Hematopoietic multipotent progenitor cell treated with erythropoietin and hydrocortisone succinate and interleukin-3 and kit ligand, for 6 days (in vitro differentiated cells): ENCODE measurements at places on chromosomes 3 and 15.

DNA sequence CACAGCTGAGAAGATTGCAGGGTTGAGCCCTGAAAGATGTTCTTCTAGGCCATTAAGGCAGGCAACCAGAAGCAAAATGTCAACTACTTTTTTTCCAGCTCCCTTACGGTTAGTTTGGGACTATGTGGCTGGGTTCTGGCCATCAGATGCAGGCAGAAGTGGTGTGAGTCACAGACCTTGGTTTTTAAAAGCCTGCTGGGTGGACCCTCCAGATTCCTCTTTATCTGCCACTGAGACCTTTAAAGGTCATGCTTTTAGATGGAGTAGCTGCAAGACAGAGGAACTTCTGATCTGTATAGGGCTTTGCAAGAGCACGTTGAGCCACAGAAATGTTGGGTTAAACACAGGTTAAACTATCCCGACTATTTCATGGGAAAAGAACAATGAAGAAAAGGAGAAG lies 102.9 kb downstream of the CHST2 start:
- peak; percentile 48 for DNase-seq

DNA sequence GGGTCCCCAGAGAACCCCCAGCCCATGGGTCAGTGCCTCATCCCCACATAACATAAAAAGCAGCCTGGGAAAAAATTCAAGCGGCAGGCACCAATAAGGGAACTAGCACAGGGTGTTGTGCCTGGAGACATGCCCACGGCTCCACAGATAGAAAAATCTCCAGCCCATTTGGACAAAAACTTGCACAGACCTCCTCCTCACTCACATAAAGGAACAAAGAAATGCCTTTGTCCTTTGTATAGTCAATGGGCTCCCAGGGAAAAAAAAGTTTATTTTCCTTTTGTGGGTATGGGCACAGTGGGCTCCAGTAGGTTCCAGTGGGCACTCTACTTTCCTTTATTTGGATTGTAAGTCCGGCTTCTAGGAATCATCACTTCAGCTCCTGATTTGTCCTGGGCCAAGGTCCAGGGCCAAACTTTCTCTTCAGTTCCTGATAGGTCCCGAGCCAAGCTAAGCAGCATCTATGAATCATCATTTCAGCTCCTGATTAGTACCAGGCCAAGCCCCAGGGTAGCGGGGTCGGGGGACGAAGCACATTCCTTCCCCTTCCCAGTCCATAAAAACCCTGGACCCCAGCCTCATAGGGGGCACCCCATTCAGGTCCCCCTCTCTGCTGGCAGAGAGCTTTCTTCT lies 1.6 kb upstream of the DNAH12 start:
- DNase-seq = no peak

DNA sequence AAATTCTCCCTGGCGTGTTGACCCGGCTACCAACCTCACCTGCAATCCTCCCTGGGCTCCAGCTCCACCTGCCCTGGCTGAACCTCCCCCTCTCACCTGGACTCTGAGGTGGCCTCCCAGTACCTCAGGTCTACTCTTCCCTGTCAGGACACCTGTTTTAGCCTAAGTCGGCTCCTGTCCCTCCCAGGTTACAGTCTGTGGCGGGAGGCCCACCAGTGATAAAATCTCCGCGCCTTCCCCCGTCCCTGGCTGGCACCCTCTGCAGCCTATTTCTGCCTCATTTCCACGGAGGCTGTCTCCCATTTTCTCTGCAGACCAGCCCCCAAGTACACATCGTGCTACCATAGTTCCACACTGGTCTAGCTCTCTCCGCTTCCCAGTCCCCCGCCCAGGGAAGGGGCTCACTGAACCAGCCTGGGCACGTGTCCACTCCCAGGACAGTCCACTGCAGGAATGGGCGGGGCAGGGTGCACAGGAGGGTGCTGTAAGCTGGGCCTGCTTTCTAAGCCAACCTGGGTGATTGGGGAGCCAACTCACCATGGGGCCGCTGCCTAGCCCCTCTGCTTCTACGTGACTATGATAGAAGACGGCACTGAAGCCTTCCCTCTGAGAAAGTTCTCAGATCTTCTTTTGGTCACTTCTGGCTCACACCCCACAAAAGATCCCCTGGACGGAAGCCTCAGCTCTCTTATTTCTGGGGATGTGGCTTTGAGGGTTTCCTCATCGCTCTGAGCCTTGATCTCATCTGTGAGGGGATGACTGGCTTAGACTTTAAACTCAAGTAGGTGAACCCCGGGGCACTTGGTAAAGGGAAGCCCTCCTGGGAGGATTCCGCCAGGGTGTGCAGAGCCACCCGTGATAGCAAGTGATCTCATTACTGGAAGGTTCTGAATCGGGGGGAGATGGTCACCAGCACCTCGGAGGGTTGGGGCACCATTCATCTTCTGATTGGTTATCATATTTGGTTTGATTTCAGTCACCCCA lies 96.6 kb downstream of the NSMCE3 start:
- DNase-seq = no peak

DNA sequence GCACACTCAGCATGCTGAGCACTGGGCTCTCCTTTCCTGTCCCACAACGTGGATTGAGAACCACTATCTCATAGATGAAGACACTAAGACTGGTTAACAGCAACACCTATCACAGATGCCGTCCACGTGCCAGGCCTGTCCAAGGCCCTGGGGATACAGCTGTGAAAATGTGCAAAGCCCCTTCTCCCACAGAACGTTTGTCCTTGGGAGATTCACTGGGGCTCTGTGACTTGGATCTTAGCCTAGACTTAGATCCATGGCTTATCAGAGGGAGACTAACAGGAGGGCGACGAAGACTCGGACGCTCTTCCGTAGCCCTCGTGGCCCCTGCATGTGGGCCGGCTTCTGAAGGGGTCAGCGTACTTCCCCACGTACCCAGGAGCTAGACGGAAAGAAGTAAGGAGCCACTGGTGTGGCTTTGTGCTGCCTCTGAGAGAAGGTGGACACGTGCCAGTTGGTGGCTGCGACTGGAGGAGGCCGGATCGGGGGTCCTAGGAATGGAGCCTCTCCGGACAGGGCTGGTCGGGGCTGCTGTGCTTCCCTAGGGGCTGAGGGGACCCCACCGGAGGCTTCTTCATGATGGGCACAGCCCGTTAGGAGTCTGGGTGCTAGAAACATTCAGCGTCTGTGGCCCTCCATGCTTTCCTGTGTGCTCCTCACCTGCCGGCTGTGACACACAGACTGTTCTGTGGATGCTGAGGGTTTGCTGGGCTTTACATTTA lies 964 bp downstream of the NRROS start:
- peak; percentile 75 for DNase-seq

- DNase-seq = peak; percentile 72
These were observed 66.7 kb downstream of the SLC6A1 start for GRCh38 chr3:11059090-11059798.

GRCh38 chr3:181581656-181582055 lies 130.1 kb upstream of the SOX2 start:
- no peak for DNase-seq

DNA sequence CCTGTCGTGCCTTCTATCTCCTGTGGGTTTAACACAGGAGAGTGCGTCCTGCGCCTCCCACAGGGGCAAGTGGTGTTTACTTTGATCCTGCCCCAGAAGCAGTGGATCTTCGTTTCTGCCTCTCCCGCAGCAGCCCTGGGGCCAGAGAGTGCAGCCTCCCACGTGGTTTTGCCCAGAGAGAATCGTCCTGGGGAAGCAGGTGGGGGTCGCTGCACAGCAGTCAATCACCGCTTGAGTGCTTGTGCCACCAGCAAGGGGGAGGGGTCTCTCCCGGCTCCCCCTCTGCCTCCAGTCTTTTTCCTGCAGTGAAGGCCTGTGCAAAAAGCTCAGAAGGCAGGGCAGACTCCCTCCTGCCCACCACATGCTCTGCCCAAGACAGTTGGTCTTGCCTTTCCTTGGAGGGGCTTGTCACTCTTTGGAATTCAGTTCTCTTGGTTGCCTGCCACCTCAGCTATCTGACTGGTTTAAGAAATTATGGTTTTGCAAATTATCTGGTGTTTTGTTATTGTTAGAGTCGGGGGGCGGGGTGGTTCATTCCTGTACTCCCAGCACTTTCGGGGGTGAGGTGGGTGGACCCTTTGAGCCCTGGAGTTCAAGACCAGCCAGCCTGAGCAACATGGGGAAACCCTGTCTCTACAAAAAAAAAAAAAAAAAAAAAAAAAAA lies 26.9 kb downstream of the STOML1 start:
- DNase-seq = no peak

- no peak for DNase-seq
These were observed 4.0 kb downstream of the PARP3 start for GRCh38 chr3:51945926-51946705.

DNA sequence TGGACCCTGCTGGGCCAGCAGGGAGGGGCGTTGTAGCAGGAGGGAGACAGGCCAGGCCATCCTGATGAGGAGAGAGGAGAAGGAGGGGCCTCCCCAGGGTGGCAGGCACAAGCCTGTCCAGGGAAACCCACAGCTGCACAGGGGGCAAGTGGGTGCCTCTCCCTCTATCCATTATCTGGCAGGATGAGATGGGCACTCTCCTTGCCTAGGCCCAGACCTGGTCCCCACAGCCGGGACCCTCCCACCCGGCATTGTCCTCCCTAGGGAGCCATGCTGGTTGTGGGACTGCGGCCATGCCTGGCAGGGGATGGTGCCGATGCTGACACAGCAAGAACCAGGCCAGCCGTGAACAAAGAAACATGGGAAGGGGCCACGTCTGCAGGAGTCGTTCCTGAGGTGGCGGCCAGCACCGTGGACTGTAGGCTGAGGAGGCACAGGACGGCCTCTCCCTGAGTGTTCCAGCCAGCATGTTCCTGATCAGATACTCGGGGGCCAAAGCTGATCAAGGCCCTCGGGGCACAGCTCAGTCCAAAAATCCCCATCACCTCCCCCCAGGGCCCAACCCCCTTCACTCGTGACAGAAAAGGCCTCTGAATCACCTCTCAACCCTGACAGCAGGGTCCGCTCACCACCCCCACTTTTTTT lies 19.2 kb upstream of the CYP11A1 start:
- no peak for DNase-seq

GRCh38 chr3:9069971-9070370 lies 106.7 kb upstream of the RAD18 start:
- no peak for DNase-seq

GRCh38 chr3:169264711-169265110 lies 398.8 kb downstream of the MECOM start:
- no peak for DNase-seq

GRCh38 chr3:37855363-37855970 lies 6.2 kb upstream of the CTDSPL start:
- peak; percentile 87 for DNase-seq

GRCh38 chr15:94968133-94968532 lies 736.8 kb downstream of the MCTP2 start:
- no peak for DNase-seq

DNA sequence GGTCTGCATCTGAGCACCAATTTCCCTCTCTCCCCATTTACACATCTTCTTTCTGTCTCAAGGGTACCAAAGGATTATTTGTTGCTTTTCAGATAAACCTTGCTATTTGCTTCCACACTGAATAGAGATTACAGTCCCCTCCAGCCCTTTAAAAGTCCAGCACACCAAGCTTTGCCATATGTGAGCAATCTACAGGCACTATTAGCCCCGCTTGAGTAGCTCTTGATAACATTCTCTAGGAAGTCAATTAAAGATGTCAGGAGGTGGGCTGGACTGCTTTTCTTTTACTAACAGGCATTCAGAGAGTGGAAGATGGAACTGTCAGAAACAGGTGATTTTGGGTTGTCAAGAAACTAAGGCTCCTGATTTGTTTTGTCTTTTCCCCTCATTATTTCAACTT lies 417.0 kb downstream of the ROBO2 start:
- no peak for DNase-seq

DNA sequence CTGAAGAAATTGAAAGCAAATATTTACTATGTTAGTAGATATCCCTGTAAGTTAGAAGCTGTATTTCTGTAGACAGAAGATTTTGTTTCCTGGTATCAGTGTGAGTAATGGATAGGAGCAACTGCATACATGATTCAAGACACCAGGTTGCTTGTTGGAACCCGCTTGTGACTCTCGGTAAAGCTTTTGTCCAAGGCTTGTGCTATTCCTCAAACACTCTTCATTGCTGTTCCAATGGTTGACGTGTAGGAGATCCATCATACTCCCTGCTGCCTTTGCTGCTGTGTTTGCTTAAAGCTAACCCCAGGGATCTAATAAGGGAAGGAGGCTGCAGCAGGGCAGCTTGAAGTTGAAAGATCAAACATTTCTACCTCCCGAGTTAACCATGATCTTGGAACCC lies 160.1 kb downstream of the RSRC1 start:
- no peak for DNase-seq

DNA sequence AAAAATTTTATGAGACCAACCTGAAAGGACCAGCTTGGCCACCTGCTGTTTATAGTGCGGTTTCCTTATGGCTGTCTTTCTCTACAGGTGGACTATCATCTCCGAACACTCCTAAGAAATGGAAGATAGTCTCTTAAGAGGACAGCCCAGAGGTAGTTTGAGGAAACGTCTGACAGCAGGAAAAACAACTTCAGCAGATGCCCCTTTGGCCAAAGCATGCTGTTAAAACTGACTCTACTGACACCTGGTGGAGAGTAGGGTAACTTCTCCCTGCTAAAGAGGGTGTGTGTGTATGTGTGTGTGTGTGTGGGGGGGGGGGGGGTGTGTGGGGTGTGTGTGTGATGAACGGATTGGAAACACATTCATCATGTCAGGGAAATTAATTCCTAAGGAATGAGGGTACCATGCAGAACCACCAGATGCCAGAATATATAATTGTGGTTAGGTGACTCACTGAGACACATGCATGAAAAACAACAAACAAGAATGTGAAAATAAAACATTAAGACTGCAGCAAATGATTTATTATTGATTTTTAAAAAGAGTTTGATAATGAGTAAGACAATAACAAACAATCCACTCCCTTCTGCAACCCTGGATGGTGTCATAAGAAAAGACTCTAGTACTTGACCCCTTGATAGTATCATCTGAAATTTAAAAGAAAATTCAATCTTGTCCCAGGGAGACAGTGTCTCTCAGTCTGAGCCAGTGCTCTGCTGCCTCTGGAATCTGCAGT lies 256.5 kb downstream of the THRB start:
- peak; percentile 90 for DNase-seq

DNA sequence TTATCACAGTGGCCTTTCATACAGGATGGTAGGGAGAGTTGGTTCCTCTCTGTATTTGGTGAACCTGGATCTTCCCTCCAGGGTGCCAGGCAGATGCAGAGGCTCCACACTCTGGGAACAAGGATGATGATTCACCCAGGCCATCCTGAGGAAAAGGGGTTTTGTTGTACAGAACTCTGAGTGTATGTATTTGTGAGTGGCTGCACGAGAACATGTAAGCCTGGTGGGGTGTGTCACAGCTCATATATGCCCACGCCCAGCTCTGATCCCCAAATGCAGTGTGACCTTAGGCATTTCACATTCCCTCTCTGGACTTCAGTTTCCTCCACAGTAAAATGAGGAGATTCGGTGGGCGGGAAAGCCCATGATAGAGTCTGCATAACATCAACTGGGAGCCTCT lies 11.6 kb upstream of the CILP start:
- DNase-seq = no peak

DNA sequence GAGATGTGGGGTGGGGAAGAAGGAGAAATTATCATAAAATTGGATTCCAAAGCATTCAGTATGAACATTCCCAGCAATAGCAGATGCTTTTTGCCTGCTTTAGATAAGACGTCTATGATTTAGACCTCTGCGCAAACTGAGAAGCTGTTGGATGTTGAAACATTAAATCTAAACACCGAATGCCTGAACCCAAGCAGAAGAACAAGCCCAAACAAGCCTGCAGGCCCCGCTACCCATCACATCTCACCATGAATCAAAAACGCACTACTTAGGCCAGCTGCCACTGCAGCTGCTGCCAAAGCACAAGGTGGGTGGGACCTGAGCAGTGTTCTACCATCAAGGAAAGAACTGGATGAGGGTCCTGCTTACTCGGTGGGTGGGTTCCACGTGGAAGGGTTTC lies 24.4 kb upstream of the THBS1 start:
- no peak for DNase-seq
